ENCODE measurements at places on chromosomes 6 and 20.

GRCh38 chr6:152642578-152643375, 5.6 kb upstream of the SYNE1 start:
- DNase-seq: no peak

DNA sequence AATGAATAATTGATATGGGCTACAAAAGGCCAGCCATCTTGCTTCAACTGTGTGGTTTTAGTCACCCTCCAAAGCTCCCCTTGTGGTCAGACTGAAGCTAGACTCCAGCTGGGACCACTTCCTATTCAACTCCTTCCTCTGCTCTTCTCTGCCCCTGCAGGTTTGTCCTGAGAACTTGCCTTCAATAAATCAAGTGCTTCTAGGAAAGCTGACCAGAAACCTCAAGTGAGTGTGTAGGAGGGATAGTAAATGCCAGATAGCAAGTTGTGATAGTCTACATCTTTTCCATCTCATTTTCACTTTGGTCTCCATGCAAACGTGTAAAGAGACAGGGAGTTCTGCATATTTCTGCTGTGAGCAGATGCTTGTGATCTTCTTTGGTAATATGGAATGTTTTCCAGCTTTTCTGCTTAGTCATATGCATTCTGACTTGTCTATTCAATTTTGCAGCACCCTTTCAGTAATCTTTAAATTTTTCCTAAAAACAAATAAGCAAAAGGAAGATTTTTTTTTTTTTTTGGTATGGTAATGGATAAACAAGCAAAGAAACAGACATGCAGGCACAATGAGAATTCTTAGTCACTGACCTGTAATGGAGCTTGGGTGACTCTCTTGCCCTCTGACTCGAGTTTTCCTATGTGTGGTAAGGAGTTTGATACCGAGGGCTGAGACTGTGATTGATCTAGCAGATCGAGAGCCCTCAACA, 201.3 kb upstream of the BTBD3 start:
- peak; percentile 93 for DNase-seq

DNA sequence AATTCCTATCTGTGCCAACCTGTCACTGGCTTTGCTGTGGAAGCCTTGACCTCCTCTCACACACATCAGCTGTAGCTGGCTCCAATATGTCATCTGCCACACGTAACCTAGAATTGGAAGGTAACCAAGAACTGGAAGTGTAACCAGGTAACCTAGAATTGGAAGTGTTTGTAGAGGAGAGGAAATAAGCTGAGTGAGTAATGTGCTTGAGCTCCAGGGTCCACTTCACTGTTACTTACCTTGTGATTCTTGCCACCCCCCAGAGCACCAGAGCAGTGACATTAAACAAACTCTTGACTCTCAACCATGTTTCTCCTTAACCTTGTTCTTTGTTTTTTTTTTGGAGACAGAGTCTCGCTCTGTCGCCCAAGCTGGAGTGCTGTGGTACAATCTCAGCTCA, 350.5 kb downstream of the NRN1 start:
- no peak for DNase-seq

DNA sequence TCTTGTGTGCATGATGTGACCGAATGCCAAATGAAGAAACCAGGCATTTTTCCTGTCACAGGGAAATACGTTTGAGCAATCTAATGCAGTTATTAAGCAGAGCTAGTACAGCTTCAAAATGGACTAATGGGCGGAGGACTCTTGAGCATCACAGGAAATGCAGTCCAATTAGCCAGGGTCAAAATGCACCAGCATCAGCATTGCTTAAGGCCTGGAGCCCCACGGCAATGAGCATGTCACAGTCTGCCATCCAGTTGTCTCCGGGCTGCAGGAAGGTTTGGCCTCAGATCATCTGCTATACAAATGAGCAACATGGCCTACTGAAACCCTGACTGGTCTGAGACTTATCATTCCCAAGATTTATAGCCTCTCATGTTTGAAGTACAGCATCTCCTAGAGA, 652.1 kb upstream of the SLC35B3 start:
- no peak for DNase-seq

DNA sequence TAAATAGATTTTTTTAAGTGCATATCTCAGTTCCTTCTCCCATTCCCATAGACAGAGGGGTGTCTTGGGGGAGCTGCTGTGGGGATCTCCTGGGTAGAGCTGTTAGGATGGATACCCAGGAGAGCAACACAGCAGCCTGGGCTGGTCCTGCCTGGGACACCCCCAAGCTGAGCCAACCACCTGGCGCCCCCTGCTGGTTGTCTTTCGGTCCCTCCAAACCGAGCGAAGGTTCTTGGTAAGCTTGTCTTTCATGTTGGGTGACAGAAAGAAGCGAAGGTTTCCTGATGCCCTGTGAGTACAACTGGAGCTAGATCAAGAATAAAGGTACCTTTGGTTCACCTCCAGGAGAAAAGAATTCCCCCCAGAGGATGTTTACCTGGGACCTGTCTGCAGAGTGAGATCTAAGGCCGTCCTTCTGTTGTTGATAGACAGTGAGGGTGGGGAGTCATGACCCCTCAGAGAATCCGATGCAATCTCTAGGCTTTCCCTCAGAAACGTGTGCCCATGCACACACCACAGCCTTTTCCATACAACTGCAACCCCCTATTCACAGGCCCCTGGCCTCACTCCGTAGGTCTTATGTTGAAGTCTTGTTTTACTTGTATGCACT, 50.8 kb downstream of the SNX9 start:
- DNase-seq: no peak

- DNase-seq: no peak
Measured at GRCh38 chr6:41157323-41157722, 3.2 kb upstream of the TREML1 start.

GRCh38 chr6:22008248-22008836, 288.5 kb downstream of the PRL start:
- DNase-seq: no peak

DNA sequence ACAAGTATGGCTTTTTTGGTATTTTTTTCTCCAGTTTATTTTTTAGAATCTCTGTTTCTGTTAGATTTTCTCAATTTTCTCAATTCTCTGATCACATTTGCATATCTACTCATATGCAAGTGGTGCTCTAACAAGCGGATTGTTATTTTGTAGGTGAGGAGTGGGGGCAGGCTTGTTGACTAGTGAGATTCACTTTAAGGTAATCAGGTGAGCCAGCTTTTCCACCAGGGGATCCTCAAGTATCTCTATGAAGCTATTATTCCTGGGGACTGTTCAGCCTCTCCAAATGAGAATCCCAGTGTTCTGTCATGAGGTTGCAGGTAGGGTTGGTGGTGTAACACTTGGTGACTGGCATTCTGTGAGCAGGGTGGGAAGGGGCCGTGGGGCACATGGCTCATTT, 274.3 kb upstream of the FERMT1 start:
- no peak for DNase-seq

DNA sequence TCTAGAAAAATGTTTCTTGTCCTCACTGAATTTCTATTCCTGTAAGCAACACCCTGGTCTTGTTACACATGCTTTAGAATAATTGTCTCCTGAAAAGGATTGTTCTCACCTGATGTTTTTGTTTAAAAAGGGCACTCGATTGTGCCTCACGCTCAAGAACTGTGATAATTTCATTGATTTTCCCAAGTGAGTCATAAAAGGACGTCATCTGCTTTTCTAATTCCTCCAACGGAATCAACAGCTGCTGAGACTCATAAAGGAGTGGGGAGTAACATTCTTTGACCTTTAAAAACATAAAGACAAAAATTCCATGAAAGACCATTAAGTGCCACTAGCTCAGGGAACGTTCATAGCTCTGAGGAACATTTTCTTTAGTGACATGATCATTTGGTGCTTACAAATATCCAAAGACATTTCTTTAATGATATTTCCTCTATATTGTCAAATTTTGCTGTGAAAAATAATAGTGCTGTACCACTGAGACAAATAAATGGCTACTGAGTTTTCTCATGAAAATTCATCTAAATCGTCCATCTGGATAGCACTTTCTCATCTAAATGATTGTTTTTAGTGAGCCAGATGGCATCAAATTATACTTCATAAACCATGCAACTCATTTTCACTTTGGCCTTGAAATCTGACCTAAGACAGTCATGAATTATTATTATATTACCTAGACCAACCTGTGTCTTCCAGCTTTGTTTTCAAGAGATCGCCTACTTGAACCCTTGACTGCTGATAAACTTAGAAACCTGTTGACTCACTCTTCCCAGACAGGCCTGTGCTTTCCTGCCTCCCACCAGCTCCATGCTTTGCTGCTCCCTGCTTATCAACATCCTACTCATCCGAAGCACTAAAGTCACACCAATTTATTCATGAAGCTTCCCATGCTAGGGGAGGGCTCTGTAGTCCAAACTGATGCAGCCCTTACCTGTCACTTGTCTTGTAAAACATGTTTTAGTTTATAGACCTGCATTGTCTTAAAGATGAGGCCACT, 178.2 kb downstream of the SYNE1 start:
- DNase-seq: no peak

DNA sequence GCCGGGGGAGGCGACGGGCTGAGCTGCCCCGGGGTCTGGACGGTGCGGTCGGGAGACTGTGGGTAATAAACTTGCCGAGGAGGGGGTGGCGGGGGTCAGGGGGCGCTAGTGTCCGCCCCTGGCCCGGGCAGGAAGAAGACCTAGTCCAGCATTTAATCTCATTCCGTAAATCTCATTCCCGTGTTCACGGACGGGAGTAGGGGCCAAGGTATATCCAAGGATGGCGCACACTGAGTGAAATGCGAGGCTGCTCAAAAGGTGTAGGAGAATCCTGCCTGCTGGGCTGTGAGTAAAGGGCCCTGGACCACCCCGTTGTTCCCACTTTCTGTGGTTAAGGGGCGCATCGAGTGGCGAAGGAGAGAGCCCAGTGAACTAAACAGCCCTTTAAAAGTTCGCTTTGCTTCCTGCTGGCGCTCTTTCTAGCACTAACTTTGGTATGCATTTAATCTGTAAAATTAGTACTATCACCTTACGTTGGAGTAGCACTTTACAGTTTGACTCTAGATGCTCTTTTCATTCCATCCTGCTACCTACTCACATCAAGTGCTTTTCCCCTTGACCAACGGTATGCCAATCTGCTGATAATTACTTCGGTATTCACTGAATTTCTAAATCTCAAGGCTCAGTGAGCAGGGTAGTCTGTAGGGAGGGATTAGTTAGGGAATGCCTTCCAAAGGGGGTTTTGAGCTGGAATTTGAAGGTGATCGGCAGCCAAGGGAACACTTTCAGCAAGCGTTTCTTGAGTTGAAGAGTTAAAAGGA, 730 bp downstream of the PARD6B start:
- no peak for DNase-seq

- DNase-seq: no peak
Measured at GRCh38 chr20:1822564-1823449, 72.4 kb upstream of the SIRPA start.

DNA sequence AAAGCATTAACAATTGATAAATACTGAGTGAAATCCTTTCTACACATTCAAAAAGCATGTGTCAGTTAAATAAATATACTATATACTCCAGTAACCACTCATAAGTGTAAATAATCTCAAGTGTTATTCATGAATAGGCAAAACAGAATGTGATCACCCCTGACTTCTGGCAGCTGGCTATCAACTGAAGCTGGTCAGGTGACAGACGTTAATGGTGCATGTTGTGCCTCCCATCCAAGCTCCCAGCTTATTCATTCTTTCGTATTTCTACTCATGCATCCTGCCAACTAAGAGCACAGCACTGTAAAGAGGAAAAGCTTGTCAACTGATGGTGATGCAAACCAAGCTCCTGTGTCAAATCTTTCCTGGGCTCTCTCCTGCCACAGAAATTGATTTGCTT, 7.7 kb downstream of the PSMB1 start:
- no peak for DNase-seq

DNA sequence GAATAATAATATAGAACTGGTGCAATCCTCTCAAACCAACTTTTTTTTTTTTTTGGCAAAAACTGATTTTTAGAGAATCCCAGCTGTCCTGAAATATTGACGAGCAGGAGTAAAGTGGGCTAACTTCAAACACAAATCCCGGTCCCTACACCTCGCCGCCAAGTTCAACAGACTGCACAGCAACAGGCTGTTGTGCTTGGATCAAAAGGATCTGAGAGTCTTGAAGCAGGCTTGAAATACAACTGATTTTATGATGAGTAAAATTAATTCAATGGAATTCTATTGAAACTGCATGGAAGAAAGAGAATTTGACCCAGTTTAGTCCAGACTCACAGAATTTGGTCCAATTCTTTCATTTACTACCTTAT, 172.1 kb downstream of the FOXC1 start:
- DNase-seq: no peak

DNA sequence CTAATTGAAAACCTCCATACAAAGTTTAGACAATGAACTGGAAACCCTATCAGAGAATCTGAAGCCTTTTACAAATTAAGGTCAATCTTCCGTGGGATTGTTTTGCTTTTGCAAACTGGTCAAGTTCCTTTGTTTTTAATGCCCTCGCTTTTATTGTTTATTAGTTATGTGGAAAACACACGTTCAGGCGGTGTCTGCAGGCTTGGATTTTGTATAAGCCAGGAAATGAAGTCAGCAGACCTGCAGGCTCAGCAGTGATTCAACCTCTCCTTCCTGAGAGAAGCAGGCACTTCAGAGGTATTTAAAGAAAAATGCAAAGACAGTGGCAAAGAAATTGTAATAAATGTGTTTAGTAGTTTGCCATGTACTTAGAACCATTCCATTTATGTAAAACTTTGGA, 103.4 kb upstream of the PDE10A start:
- DNase-seq: no peak

GRCh38 chr20:46164254-46164653, 46.1 kb downstream of the CD40 start:
- no peak for DNase-seq

DNA sequence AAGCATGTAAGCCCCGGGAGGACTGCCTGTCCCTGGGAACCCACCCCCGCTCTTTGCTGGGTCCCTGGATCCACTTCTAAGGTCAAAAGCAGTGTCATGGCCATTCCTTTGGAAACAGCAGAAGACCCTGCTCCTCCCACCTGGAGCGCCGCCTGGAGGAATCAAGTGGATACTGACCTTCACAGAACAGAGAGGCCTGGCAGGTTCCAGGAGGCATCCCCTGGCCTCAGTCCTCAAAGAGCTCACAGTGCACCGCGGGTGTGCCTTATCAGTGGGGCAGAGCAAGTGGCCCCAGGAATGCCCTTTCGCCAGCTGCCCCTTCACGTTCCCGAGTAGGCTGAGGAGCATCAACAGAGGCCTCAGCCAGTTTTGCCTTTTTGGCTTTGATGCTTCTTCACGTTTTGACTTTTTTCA, 11.1 kb upstream of the SLC4A11 start:
- DNase-seq: no peak

GRCh38 chr6:19525673-19526072, 311.5 kb upstream of the ID4 start:
- DNase-seq: no peak

DNA sequence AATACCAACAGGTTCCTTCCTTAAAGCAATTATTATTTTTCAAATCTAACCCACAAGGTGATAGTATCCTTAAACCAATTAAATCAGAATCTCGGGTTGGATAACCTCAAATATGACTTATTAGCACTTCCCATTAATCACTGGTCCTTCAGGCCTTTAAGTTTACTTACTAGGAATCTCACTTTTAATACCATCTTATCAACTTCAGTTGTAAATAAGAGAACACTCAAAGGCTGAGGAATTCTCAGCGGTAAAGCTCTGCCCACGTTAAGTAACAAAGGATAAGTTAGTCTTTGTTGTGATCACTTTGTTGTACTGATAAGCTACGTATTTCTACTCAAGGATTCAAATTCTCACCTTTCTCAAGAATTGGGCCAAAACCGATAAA, 82.0 kb downstream of the OR2B2 start:
- no peak for DNase-seq

Measured in GM04503 (cell line).